ENCODE measurements at places on chromosomes 4 and X.

GRCh38 chrX:40244980-40245379 is 147.2 kb upstream of the BCOR start:
- no peak for DNase-seq

GRCh38 chr4:67674098-67674497 is 26.9 kb downstream of the UBA6 start:
- no peak for DNase-seq

GRCh38 chrX:31499109-31499508 is 427.3 kb upstream of the FTHL17 start:
- no peak for DNase-seq

GRCh38 chr4:144644368-144645101 is 1.4 kb upstream of the HHIP start:
- no peak for DNase-seq

- DNase-seq = no peak
Measured at GRCh38 chrX:149522916-149523315, 17.8 kb upstream of the IDS start.

DNA sequence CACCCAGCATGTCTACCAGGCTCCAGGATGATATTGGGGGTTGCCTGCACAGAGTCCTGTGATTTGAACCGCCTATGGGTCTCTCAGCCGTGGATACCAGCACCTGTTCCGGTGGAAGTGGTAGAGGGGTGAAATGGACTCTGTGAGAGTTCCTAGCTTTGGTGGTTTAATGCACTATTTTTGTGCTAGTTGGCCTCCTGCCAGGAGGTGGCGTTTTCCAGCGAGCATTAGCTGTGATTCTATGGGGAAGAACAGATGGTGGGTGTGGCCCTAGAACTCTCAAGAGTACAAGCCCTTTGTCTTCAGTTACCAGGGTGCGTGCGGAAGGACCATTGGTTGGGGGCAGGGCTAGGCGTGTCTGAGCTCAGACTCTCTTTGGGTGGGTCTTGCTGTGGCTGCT is 316.9 kb upstream of the AMOT start:
- no peak for DNase-seq

DNA sequence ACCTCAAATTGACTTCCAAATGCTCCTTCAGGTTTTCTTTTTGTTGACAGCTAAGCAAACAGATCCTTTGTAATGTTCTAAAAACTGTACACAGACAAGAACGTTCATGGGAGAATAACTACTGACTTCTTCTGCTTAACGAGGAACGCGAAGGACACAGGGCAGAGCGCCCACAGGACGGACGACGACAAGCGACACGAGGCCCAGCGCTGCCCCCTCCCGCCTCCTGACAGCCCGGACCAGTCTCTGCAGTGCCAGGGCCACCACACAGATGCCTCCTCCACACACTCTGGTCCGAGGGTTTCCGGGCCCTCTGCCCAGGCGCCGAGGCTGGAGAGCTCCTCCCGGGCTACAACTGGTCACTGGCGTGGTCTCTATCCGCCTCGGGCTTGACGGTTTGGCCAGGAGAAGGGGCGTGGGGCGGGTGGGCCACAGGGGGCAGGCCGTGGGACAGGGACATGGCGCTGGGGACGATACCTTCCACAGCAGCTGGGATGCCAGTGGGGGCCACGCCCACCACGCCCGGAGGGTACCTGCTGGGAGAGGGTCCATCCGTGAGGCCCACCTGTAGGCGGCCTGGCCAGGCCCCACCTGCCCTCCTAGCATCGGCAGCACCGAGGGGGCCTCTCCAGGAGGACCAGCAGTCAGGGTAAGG is 36.9 kb downstream of the CTBP1 start:
- no peak for DNase-seq

DNA sequence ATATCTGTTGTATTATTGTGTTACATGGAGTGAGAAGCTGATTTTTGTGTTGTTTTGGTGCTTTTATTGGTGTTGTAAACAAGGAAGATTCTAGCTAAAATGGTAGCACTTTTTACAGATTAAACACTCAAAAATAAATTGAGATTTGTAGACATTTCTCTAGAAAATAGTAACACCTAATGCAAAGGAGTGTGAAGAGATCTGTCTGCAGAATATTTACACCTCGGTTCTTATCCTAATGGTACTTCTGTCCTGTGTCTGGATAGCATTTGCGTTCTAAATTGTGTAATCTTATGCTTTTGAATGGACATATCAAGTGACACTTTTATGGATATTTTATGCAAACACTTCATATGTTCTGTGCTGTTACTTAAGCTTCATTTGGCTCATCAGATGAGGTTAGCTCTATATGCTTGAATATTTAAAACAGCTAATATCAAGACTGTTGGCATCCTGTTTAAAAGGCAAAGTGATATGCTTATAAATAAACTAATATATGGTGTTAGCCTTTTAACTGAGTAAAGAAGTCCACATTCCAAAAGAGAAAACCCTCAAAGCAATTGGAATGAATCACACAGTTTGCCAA is 6.0 kb downstream of the PCDH7 start:
- DNase-seq = no peak

DNA sequence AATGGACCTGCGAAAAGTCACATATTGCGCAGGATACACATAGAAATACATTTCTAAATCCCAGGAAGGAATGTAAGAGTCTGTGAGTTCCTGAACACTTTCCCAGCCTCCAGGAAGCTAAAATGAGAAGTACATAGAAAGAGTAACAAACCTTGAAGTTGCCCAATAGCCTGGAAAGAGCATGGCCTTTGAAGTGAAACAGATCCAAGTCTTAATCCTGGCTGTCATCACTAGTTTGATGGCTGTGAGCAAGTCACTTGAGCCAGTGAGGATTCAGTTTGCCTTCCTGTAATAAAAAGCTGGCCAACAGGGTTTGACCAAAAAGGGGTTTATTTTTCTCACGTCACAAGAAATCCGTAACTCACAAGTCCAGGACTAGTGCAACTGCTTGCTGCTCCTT is 69.8 kb downstream of the ARHGEF38 start:
- no peak for DNase-seq

DNA sequence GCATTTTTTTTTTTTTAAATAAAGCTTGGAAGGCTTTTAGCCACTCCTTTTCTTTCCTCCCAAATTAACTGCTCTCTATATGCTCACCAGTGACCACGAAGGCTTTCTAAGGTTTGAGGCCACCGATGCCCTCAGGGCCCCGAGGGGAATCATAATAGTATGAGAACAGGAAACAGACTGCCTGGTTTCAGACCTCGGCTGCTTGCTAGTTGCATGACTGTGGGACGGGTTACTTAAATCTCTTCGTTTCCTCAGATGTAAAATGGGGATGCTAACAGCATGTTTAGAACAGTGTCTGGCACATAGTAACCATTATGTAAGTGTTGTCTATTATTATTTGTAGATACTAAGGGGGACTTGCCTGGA is 3.6 kb downstream of the LINC00632 start:
- no peak for DNase-seq

DNA sequence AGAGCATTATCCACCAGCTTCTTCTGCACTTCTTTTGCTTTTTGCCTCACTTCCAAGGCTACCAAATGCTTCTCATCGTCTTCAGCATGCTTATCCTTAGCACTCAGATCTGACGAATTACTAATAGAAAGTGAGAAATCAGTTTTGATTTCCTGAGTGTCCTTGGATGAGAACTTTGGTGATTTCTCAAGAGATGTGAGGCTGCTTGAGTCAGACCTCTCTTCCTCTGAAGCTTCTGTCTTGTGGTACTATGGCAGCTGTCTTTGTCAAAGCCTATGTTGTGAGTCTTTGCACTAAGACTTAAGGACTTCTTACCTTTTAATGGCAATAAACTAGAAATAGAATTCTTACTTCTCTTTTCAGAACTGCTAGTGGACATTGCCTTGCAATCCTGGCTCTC is 169.9 kb downstream of the CPE start:
- DNase-seq = no peak

DNA sequence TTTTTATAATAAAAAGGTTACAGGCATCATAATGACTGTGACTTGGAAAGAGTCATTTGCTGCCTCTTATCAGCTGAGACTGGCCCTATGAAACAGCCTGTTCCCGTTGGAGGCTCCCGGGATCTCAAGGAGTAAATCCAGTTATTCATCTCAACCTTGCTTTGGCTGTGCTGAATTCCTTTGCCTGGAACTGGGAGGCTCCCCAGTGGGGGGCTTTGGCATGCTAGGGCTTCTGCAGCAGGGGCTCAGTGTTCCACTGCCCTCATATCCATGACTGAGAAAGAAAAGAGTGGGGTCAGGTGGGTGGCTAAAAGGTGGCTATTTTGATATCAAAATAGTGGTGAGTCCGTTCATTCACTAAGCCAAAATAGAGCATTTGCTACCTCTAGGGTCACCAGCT is 71.2 kb downstream of the TRPC5 start:
- DNase-seq = no peak

DNA sequence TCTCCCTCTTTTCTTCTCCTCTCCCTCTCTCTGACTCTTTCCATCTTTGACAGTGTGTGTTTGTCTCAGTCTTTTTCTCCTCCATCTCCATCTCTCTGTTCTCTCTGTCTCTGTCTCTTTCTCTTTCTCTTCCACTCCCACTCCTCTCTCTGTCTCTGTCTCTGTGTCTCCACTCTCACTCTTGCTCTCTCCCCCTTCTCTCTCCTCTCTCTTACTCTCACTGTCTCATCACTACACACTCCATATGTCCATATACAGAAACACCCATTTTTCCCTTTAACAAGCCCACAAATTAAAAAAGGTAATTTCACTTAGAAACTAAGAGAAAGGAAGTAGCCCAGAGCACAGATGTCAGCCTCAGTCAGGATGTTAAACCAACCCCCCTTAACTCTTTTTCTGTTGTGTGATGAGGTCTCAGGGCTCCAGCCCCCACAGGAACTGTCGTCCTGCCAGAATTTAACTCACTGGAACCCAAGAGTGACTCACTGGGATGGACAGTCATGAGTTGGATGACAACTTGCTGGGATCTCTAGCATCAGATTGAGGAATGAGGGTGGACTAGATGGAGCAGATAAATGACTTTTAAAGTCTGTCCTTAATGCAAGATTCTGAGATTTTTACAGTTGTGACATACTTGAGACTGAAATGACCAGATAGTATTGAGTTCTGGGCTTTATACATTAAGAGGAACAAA is 27.5 kb downstream of the OTUD6A start:
- no peak for DNase-seq

DNA sequence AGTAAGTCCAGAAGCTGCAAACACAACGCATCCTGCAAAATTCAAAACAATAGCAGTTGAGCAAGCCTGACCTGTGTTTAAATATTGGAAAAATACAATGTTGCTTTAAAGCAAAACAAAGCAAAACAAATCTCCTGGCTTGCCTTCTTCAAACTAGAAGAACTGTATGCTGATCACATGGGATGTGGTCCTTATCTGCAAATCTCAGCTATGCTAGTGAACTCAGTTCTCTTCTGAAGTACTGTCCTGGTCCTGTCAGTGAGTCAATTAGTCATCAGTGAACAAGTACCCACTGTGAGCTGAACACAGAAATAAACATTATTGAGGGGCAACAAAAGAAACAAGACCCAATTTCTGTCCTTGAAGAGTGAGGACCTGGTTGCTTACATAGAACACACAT is 522.5 kb downstream of the SMARCA1 start:
- DNase-seq = no peak

- no peak for DNase-seq
Measured at GRCh38 chr4:45099471-45099870, 373.1 kb upstream of the GNPDA2 start.

- no peak for DNase-seq
Measured at GRCh38 chr4:166324321-166324720, 451.3 kb downstream of the TLL1 start.

DNA sequence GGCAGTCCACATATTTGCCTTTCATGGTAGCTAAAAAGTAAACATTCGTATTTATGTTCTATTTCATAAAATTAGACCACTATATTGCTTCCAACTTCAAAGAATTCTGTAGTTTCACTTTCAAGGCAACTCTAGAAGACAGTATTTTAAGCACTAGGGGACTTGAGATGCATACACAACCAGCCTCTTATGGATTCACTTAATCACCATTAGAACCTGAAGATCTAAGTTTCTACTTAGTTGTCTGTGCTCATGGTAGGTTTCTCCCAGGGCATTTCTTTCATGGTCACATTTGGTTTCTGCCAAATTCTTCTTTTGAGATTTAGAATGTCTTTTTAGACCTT is 209.9 kb upstream of the HCCS start:
- no peak for DNase-seq

GRCh38 chr4:15238720-15239119 is 189.1 kb upstream of the C1QTNF7 start:
- DNase-seq = no peak

GRCh38 chr4:112284662-112285411 is 867 bp downstream of the TIFA start:
- DNase-seq = no peak

- no peak for DNase-seq
Measured at GRCh38 chr4:127686658-127687057, 43.5 kb upstream of the SLC25A31 start.

GRCh38 chr4:42268824-42269223 is 116.4 kb upstream of the BEND4 start:
- no peak for DNase-seq

DNA sequence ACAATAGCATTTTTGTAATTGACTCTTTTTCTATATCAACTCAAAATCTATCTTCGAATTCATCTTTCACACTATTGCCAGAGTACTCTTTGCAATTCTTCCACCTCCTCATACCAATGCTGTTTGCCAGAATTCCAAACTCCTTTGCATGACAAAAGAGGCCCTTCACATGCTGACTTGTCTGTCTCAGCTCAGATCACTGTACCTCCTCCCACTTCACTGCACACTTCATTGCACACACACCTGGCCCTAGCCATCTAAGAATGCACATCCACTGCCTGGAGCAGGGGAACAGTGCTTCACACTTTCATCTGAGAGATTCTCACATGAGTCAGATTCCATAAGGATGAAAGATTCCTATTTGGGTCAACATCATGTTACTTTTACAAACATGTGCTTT is 56.5 kb downstream of the PRDM5 start:
- DNase-seq = no peak

DNA sequence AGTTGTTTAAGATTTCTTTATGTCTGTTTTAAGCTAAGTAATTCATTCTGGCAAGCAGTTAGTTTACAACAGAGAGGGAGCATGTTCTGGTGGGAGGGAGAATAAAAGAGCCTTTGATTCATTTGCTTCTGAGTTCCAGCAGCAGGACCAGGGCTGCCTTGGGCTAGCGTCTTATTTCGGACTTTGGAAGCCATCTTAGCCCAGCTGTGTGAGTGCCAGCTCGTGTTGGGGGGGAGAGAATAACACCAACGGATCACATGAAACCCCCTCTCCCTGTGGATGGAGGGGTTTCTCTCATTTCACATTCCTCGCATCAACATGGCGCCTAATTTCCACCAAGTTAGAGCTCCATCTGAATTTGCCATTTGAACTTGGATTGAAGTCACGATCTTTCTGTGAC is 7.4 kb downstream of the GAB1 start:
- no peak for DNase-seq

GRCh38 chrX:125436855-125437254 is 117.2 kb downstream of the TEX13C start:
- no peak for DNase-seq

- no peak for DNase-seq
Measured at GRCh38 chr4:73988061-73988460, at the start of gene PPBP. Gene PPBP, minus strand, starts transcription at chr4:73988190. Its CDS starts 87 bp downstream, at chr4:73988103.

GRCh38 chrX:7316280-7316679 is 168.3 kb upstream of the PUDP start:
- DNase-seq = no peak

All from stimulated activated CD4-positive, alpha-beta T cell treated with anti-CD3 and anti-CD28 coated beads, TNF-alpha, amount 100 ng/mL, for 4 hours (primary cell).